ENCODE measurements at places on chromosomes 2 and 18. TPM values are rescaled to one million over a fixed set of nuclear protein-coding genes. Genes with fewer than 3 reads are reported as not detected.

The IL1RL1 gene
- 1.3 TPM for total RNA-seq

The ZC3H6 gene
- 18.7 TPM for total RNA-seq

The COL4A3 gene
- 5.8 TPM for total RNA-seq

The TMEM200C gene
- total RNA-seq = 0.24 TPM

The RTP5 gene
- total RNA-seq = not detected

The HOXD1 gene
- total RNA-seq = not detected

The BCL11A gene
- 31.6 TPM for total RNA-seq

The CDK5R2 gene
- not detected for total RNA-seq

The GALNT5 gene
- 0.16 TPM for total RNA-seq

GRCh38 chr18:62950246-62950645 is 234.9 kb downstream of the PHLPP1 start:
- no peak for DNase-seq

- DNase-seq = no peak
These were observed 35.8 kb downstream of the SKOR2 start for GRCh38 chr18:47215554-47216138.

- DNase-seq = no peak
These were observed 769.7 kb downstream of the SUCLG1 start for GRCh38 chr2:83689402-83689801.

GRCh38 chr2:108323619-108324018 is 34.9 kb downstream of the SULT1C2 start:
- DNase-seq = no peak

- no peak for DNase-seq
These were observed 83.2 kb upstream of the CYP1B1 start for GRCh38 chr2:38159191-38159590.

- DNase-seq = peak; percentile 50
These were observed 13.1 kb upstream of the ACTR3 start for GRCh38 chr2:113876503-113877387.

- no peak for DNase-seq
These were observed 77.8 kb upstream of the TACR1 start for GRCh38 chr2:75277111-75277510.

DNA sequence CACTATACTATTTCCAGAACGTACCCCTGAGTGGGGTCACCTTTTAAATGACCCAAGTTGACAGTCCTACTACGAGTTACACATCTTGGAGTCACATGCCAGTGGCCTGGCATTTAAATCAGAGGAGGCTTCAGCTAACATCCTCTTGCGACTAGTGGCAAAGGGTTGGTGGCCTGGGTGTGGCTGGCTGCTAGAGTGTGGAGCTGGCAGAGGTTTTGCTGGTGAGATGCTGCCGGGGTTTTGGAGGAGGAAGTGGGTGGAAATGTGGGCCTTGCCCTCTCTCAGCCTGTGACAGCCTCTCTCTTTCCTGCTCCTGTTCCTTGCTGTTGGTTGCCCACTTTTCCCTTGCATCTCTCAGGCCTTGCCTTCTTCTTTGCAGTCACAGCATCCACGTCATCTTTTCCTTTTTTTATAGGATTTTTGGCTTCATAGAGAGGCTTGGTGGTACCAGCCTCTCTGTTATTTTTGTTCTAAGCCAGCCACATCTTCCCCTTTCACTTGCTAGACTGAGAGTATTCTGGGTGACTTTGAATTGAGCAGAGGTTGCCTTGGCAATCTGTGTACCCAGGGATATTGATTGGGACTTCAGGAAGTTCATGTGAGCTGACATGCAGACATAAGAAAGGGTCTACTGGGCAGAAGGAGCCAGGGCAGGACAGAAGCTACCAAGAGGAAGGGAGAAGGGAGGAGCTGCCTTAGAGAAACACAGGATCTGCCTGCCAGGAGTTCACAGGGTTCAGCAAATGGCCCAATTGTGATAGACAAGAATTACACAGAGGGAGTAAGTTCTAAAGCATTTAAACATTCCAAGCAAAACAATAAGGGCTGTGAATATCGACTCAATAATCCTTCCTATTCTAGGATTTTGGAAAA is 55.4 kb downstream of the CDC42EP3 start:
- DNase-seq = peak; percentile 72

DNA sequence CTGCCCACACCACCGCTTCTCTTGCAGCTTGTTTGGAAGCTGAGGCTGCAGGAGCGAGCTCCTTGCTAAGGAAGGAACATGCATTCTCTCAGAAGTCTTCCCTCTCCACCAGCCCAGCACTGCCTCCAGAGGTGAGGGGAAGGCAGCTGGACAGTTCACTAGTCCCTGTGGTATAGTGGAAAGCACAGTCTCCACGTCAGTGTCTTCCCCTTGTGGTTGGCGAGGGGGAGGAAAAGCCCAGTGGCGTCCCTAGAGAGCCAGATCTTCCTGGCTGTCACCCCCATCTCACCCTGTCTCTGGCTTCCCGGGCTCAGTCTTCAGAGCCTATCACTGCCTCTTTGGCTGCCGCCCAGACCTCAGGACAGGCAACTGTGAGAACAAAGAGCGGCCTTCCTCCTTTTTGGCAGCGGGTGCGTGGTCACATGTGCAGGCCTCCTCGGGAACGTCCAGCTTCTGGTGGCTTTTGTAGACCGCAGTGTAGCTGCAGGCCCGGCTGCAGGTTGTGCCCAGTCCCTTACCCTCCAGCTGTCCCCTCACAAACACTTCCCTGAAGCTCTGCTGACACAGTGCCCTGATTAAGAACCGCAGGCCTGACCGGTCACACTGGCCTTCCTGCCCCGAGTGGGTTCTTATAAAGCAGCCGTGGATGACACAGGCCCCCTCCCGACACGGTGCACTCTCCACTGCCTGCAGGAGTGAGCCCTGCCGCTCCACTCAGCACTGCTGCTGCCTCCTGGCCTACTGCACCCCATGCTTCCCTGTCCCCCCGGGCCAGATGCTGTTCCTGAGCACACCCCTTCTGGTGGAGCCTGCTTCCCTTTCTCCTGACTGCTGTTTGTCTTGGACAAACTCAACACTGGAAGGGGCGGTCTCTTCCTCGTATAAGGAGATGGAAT is 90.9 kb downstream of the RNF144A start:
- peak; percentile 96 for DNase-seq

GRCh38 chr2:237391140-237391539 is 22.8 kb downstream of the COL6A3 start:
- DNase-seq = no peak

GRCh38 chr18:4987452-4988405 is 209.3 kb downstream of the AKAIN1 start:
- DNase-seq = no peak

DNA sequence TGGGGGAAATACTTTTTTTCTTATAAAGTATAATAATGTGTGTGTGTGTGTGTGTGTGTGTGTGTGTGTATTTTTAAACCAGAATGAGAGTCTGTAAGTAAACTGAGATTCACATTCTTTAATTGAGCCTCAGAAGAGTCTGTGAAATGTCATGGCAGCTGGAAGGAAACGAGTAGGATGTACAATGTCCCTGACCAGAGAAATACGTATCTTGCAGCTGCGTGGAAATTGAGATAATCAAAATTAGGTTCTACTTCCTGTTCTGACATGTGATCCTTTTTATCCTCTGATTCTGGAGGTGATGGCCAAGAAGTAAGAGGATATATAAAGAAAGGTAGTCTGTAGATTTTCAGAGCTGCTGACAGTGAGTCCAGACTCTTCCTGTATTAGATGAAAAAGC is 50.0 kb downstream of the SH3RF3 start:
- DNase-seq = no peak

GRCh38 chr2:50766058-50766457 is 265.9 kb downstream of the NRXN1 start:
- DNase-seq = no peak

DNA sequence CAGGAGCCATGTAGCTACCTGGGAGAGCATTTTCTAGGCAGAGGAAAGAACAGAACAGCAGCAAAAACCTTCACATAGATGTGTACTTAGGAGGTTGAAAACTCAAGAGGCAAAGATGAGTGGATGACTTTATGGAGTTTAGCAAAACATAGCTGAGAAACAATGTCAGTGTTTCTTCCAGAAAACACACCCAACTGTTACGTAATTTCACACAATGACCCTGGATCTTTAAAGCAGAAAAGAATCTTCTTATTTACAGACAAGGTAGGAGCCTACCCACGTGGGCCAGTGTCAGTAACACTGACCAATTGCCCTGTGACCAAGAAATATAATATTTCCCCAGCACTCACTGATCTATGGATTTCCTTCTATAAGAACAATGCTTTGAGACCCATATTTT is 254.6 kb downstream of the CDH20 start:
- no peak for DNase-seq

DNA sequence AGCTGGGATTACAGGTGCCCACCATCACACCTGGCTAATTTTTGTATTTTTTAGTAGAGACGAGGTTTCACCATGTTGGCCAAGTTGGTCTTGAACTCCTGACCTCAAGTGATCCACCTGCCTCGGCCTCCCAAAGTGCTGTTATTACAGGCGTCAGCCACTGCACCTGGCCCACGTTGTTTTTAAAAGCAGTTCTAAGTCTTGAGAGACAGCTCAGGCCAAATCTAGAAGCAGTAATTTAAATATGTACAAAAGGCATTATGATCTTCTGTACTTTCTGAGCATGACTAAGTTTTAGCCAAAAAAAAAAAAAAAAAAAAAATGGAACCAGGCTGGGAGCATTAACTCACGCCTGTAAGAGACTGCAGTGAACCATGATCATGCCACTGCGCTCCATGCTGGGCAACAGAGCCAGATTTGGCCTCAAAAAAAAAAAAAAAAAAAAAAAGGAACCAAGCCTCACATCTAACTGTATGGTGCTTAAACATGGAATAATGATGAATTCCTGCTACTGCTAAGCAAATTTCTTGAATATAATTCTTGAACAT is 4.0 kb downstream of the ABHD3 start:
- DNase-seq = no peak

DNA sequence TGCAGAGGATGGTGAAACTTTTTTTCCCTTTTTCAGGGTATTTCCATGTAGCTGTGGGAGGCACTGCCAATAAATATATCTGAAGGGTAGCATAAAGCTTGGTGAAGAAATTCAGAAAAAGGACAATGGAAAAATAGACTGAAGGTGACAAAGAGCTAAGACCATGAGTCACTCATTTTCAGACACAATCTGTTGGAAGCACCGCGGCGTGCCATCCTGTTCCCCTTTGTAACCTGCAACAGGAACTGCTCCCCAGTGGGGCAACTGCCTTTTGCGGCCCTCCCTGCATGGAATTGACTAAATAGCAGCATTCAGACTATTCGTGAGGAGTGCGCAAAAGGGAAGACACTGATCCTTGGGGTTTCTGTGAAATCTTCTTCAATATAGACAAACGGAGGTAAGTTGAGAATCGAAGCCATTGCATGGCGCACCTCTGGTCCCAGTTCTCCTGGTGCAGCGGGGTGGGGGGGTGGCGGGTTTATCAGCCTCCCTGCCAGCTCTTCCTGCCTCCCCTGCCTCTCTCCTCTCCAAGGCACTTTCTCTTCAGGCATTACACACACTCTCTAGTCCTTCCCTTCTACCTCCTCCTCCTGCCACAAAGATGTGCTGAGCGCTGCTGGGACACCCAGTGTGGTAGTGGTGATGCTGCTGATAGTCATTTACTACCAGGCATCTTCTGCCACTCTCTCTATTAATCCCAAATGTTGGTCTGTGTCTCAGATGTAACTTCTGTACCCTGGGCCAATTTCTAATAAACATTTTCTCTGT is 126.2 kb upstream of the TMEM200C start:
- DNase-seq = no peak

DNA sequence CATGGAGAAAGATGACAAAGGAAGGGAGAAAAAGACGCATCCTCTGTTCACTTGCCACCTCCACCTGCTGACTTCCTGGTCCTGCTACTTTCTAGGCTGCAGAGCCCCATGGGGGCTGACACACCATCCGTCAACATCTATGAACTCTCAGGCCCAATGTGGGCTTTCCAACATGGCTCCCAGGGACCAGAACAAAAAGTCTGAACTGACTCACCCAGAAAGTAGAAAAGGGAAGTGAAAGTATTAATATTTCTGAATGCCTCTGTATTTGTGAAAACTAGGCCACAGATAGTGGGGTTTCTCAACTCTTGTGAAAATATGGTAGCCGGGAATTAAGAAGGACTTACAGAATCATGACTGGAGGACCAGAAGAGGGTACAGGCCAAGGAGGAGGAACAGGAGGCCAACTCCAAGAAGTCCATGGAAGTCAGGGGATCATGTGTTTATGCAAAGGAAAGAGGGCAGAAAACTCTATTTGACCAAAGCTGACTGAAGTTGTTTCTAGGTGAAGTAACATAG is 123.1 kb upstream of the CAB39 start:
- DNase-seq = no peak

GRCh38 chr2:18991177-18992168 is 366.9 kb downstream of the OSR1 start:
- DNase-seq = peak; percentile 57

- DNase-seq = no peak
These were observed 431.2 kb upstream of the CHST9 start for GRCh38 chr18:27616324-27616723.

- DNase-seq = no peak
These were observed 58.7 kb downstream of the ABCG8 start for GRCh38 chr2:43897492-43897891.

DNA sequence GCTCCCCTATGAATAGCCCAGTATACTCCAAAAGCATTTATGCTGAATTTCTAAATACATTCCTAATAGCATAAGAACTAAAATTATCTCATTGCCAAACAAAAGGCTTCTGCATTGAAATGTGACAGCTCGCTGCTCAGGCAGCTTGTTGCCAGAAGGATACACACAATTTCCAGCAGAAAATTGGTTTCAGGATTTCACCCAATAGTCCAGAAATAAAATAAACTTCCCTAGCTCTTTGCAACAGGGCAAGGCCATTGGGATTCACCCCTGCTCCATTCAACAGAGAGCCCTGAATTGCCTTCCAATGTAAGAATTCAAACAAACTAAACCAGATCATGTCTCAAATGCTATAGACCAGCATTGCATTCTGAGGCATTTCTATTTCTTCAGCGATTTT is 70.7 kb downstream of the RBM43 start:
- DNase-seq = no peak

GRCh38 chr2:146852661-146853060 is 992.2 kb upstream of the ACVR2A start:
- no peak for DNase-seq

- DNase-seq = peak; percentile 61
These were observed 181.9 kb downstream of the MREG start for GRCh38 chr2:215831296-215831913.

DNA sequence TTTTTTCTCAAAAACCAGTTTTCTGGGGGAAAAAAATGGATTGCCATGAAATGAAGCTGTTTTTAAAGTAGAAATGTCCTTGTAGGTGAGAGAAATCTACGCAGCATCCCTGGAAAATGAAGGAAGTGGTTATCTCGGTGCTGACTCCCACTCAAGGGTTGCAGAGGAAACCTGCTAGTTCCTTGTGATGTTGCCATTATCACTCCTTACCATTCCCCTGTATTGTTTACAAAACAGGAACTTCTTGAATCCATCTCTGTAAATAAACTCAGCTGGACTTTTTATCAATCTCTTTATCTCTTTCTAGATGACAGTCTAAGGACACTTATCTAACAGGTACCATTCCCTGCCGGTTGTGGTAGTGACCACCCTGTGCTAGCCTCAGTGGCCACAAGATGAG is 61.2 kb downstream of the FEZ2 start:
- no peak for DNase-seq

- peak; percentile 31 for DNase-seq
These were observed at the start of gene ANO7 for GRCh38 chr2:241188361-241189092. ANO7 (plus strand) TSS chr2:241188677; CDS start chr2:241190064, 1,387 bp downstream.

Data from Right ventricle myocardium superior (tissue), 1 donor.